Hippocampal formation (tissue), 2 donors: ENCODE measurements at places on chromosomes 3 and 15.

DNA sequence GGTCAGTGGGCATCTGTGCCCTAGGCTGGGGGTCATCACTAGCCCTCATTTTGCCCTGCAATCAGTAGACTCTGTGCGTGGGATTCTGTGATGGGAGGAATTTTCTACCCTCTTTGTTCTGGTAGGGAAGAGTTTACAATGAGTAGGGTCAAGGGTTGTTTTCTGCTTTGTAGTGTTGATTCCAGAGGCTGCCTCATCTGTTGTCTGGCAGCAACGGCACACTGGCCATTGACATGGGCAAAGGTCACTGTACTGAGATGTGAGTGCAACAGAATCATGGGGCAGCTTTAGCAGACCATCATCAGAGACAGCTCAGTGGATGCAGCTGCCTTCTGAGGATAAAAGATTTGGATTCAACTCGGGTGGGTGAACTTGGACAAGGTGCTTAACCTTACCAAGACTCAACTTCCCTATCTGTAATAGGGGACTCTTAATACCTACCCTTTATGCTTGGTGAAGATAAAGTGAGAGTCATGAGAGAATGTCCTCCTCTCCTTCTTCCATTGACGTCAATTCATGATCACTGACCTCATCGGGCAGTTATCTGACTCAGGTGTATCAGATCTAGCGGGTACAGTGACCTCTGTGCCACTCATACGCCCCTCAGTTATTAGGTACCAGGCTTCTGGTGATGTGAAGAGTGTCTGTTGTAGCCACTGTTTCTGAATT, 127.5 kb downstream of the RPLP1 start:
- no peak for DNase-seq

GRCh38 chr3:101642441-101642840, 34.5 kb downstream of the ZBTB11 start:
- DNase-seq: no peak

DNA sequence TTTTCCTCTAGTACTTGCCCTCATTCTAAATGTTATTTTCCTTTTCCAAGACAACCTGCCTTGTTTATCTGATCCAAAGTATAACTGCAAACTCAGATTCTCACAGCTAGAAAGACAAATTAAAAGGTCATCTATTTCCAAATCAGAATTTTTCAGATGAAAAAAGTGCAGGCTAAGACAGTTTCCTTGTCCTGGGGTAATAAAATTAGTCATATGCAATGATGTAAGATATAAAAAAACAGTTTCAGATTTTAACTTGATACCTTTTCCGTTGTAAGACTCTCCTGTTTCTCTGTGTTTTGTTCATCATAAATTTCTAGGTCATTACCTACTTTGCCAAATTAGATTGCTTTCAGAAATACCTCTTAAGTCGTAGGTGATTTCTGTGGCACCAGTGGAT, 238.4 kb upstream of the PEX5L start:
- no peak for DNase-seq

GRCh38 chr3:136626493-136626892, 125.7 kb downstream of the STAG1 start:
- no peak for DNase-seq

DNA sequence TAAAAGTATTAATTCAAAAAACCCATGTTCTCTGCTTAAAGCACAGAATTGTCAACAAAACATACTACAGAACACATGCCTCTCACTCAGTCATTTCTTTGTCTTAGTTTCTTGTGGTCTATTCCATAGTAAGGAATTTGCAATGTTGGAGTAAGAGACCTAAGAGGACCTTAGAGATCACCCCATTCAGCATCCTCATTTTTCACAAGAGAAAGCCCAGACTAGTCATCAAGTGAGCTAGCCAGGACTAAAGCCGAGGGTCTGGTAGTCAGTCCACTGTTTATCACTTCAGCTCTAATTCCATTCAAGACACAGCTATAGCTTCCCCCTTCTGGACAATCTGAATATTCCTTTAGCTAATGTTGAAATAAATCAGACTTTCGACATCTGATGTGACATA, 601.1 kb downstream of the FHIT start:
- no peak for DNase-seq

DNA sequence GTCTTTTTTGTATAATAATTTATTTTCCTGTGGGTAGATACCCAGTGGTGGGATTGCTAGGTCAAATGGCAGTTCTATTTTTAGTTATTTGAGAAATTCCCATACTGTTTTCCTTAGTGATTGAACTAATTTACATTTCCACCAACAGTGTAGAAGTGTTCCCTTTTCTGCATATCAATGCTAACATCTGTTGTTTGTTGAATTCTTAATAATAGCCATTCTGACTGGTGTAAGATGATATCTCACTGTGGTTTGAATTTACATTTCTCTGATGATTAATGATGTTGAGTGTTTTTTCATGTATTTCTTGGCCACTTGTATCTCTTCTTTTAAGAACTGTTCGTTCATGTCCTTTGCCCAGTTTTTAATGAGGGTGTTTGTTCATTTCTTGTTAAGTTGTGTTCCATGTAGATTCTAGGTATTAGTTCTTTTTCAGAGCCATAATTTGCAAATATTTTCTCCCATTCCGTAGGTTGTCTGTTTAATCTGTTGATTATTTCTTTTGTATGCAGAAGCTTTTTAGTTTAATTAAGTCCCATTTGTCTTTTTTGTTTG, 713.3 kb upstream of the EPHA6 start:
- DNase-seq: no peak

- DNase-seq: no peak
Observed at GRCh38 chr3:33063651-33064051, 33.3 kb downstream of the GLB1 start.

DNA sequence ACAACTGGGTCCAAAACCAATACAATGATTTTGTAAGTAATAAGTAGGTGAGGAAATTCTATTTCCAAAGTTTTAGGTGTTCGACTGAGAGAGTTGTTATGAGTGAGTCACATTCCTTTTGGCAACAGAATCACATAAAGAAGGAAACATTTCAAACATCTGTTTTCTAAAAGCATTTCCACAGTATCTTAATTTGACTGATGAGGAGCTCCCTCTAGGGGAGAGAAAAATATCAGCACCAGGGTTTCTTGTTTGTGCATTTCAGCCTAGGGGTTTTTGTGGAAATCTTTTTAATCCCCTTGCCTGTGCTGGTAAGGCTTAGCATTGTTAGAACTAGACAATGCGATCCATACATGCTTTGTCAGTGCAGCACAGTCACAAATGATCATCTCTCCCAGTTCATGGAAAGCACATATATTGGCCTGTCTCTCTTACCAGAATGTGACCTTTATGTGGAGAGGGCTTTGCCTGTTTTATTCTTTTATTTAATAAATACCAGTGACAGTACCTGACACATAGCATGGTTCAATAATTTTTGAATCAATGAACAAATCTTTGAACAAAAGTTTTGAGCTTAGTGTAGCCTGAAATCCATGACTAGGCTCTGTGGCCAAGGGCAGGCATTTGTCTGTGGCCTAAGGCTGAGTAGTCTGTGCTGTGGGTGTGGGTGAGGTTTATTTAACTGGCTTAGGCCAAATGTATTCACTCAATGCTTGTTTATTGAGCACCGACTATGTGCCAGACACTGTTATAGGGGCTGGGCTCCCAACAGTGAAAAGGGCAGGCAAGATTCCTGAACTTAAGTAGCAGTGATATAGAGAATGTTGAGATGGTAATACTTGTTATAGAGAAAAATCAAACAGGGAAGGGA, 21.1 kb upstream of the IQCF6 start:
- DNase-seq: peak; percentile 36

- no peak for DNase-seq
Observed at GRCh38 chr3:69560116-69560515, 174.2 kb upstream of the FRMD4B start.

DNA sequence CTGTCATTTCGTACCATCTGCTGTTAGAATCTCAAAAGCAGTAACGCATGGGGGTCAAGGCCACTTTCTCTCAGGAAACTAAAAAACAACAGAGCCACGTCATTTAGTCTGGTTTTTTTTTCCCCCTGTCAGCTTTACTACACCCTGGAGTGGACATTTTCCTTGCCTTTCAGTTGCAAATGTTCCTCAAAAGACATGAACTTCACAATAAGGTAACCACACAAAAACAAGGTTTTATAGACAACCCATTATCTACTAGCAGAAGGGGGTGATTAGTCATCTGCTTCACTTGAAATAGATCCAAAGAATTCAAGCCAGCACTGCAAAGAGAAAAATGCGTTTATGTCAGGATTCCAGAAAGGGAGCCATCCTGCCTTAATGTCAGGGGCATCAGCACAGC, 171.8 kb upstream of the CDIN1 start:
- DNase-seq: no peak

GRCh38 chr3:123941121-123941520, 19.9 kb downstream of the CCDC14 start:
- DNase-seq: no peak

GRCh38 chr3:169458752-169459151, 204.8 kb downstream of the MECOM start:
- no peak for DNase-seq

DNA sequence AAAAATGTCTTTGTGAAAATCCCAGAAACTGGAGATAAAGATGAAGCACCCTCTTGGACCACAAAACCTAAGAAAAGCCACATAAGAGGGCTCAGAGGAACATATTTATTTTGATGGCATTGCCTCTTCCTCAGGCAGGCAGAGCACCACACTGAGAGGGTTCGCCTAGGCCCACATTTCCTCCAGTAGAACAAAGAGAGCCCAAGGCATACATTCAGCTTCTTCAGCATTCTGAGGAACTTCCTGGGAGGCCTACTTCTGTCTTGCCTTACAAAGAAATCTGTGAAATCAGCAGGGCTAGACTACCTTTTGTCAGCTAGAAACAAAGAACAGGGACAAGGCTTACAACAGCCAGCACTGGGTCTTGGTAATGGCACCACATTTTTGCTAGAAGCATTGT, 1325.3 kb downstream of the SI start:
- DNase-seq: no peak

GRCh38 chr15:37034835-37035748, 65.3 kb downstream of the MEIS2 start:
- no peak for DNase-seq

GRCh38 chr15:78389322-78389721, 48.7 kb upstream of the IREB2 start:
- no peak for DNase-seq

DNA sequence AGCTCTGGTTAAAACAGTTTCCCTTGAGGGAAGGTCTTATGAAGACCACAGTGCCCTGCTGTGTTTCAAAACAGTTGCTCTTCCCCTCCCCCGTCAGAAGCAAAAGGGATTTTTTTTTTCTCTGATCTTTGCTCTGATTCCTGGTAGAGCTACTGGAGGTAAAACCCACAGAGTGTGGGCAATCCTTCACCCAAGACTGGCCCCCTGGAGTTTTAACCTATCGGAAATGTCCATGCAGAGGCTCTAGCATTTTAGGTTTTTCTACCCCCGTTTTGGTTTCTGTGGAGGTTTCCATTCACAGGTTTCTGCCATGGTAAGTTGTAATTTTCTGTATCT, 27.7 kb downstream of the GRM2 start:
- DNase-seq: no peak

- DNase-seq: no peak
Observed at GRCh38 chr3:186915806-186916796, 14.2 kb upstream of the ST6GAL1 start.

GRCh38 chr3:41518626-41519025, 319.3 kb downstream of the CTNNB1 start:
- no peak for DNase-seq

- no peak for DNase-seq
Observed at GRCh38 chr3:58015520-58015915, 7.3 kb downstream of the FLNB start.

GRCh38 chr15:67927501-67928168, 87.8 kb upstream of the RNU6-1 start:
- DNase-seq: no peak

DNA sequence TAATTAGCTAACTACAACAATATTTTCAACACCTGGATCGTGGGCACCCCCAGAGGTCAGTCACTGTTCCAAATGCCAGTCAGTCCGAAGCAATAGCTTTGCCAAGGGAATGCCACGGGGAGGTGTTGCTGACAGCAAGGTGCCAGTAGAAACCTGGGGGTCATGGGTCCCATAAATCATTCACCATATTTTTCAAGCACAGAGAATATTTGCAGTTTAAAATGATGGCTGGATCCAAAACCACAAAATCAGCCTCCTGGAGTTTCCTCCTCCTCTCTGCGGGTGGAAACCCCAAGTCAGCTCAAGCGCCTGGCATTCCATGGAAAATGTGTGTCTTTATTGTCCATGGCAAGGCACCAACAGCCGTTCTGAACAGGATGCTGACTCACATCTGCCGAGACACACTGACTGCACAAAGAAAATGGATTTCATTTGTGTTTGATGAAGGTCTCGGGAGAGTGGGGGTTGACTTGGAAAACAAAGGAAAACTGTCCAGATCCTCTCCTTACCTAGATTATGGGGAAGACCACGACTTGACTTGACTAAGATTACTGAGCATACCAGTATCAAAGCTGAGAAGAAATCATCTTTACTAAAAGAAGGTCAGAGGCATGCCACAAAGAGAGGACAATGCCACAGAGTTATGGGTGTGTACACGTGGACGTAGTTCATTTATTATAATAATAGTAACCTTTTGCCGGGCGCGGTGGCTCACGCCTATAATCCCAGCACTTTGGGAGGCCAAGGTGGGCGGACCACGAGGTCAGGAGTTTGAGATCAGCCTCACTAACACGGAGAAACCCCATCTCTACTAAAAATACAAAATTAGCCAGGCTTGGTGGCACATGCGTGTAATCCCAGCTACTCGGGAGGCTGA, 26.4 kb downstream of the ANXA2 start:
- no peak for DNase-seq

- DNase-seq: no peak
Observed at GRCh38 chr3:71972031-71972430, 187.1 kb upstream of the PROK2 start.

- DNase-seq: no peak
Observed at GRCh38 chr3:62365391-62366125, 7.8 kb downstream of the FEZF2 start.

GRCh38 chr3:146145642-146146041, 15.3 kb downstream of the PLOD2 start:
- no peak for DNase-seq

- no peak for DNase-seq
Observed at GRCh38 chr3:184183679-184184078, 2.3 kb upstream of the ABCF3 start.

DNA sequence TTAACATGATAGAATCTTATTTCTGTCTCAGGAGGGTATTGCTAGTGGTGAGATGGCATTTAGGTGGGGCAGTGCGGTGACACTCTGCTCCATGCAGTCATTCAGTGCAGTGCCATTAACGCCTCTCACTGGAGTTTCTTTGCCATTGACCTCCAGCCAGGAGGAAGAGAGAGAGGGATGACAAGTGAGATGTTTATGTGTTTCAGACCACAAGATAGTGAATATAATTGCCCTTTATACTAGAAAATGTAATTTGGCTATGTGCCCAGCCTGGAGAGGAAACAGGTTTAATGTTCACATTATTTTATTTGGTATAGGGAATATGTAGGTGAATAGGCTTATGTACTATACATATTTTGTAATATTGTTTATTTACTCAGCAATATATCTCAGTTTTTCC, 84.5 kb downstream of the ZIC1 start:
- DNase-seq: no peak

DNA sequence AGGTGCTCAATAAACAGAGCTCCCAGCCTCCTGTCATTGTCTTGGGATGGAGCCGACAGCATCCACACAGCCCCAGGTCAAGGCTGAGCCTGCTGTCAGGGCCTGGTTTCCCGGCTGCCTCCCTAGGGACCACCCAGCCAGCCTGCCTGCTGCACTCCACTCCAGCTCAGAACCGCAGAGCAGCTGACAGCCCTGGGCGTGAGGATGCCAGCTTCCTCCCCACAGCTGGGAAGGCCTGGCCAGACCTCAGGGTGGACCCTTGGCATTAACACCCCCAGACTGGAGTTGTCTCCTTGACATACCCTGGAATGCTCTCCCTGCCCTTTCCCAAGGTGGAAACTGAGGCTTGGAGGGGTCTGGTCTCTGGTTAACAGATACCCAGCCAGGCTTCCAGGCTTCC, 112.0 kb downstream of the WNT7A start:
- no peak for DNase-seq
